ENCODE measurements at places on chromosomes 1 and 21.

DNA sequence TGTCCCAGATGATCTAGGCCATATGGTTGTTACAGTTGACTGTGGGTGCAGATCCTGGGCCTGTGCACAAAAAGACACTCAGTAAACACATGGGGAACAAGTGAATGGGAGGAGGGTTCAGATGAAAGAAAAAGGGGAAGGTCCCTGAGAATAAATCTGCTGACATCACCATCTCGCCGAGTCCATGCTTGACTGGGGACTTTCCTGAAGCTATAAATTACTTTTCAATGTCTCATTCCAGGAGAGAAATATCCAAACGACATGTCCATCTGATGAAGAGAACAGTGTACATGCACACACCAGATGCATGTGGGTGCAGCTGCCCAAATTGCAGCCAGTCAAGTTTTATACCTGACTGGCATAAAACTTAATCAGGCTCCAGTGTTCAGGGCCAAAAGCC, 109.0 kb downstream of the HIVEP3 start:
- DNase-seq: no peak

- DNase-seq: no peak
Measured at GRCh38 chr1:157782931-157783330, 6.0 kb upstream of the FCRL2 start.

- DNase-seq: no peak
Measured at GRCh38 chr1:92784021-92784638, 778 bp downstream of the EVI5 start.

- DNase-seq: no peak
Measured at GRCh38 chr1:170241266-170241851, 95.6 kb downstream of the NTMT2 start.

DNA sequence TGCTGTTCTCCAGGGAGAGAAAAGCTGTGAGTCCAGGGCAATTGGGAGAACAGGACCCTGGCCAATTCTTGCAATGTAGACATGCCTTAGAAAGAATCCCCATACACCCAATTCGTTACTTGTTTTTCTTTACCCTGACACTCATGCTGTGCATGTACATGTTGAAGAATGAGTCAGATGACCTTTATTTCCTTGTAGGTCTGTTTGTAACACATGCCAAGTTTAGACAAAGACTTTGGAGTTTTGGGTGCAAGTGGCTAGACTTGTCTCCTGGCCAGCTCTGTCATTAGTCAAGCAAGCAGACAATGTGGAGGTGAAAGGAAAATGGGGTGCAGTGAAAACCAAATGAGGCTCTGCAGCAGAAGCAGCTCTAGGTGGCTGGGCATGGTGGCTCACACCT, 38.1 kb downstream of the GNPAT start:
- no peak for DNase-seq

Measured in iPS DF 6.9 (cell line).